ENCODE measurements at places on chromosomes 3 and 15.
A peak's percentile ranks its signal among the peaks of the same experiment; 100 is the strongest.

DNA sequence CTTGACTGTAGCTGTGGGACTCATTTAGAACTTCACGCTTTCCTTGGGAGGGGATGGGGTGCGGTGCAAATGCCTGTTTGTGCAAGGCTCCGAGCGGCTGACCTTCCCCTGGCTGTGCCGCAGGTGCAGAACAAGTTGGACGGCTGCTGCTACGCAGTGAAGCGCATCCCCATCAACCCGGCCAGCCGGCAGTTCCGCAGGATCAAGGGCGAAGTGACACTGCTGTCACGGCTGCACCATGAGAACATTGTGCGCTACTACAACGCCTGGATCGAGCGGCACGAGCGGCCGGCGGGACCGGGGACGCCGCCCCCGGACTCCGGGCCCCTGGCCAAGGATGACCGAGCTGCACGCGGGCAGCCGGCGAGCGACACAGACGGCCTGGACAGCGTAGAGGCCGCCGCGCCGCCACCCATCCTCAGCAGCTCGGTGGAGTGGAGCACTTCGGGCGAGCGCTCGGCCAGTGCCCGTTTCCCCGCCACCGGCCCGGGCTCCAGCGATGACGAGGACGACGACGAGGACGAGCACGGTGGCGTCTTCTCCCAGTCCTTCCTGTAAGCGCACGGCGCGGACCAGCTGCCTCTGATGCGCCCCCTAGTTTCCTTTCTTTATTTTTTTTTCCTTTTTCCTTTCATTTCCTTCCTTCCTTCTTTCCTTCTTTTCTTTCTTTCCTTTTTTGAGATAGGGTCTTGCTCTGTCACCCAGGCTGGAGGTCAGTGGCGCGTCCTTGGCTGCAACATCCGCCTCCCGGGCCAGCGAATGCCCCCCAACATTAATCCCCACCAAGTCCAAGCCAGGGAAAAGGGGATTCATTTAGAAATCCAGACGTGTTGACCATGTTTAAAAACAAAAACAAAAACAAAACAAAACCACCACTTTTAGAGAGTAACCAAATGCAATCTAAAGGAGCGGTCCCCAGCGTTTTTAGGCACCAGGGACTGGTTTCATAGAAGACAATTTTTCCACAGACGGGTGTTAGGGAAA lies 42.7 kb downstream of the EIF2AK4 start:
- DNase-seq = no peak

GRCh38 chr3:135878501-135878900 lies 87.0 kb upstream of the PPP2R3A start:
- DNase-seq = no peak

DNA sequence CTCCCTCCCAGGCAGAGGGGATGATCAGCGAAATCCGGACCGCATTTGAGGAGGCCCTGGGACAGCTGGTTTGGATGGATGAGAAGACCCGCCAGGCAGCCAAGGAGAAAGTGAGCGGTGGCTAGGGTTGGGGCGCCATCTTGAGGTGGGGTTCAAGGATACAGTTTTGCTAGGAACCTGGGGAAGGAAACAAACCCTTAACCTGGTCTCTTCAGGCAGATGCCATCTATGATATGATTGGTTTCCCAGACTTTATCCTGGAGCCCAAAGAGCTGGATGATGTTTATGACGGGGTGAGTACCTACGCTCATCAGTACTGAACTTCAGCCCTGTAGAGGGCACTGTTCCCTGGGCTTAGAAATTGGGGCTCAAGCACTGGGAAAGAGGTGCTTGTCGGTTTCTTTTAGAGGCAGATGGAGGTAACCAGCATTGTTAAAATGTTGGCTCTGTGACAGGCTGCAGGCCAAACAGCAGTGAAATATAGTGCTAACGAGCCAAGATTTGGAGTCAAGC lies 9.6 kb upstream of the PSMD2 start:
- peak; percentile 67 for DNase-seq

DNA sequence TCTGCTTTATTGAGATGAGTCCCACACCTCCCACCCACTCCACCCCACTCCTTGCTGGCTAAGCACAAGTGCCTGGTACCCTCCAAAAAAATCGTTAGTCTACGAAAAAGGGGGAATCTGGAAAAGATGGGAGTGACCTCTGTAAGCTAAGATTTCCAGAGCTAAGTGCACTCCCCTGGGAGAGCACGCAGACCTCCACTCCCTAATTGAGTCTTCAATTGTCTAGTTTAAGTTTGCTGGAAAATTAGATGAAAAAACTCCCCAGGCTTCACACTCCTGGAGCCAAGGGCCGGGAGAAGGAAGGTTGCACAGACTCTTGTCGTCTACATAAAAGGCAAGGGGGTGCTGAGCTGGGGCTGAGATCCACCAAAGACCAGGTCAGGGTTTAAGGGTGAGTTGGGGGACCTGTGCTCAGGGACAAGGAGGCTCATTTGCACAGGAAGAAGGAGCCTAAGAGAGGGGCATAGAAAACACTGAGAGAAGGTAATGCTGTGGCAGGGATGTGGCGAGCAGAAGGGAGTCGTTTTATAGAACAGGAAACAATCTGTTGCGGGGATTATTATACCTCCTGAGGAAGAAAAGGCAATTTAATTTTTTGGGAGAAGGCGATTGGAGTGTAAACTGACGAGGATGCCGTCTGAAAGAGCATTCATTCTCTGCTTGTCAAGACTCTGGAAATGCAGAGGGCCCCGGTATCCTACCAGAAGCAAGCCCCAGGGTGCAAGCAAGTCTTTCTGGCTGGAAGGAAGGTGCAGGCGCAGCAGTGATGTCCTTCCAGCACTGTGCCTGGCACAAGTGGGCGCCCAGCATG lies 126.5 kb upstream of the DLG1 start:
- DNase-seq = no peak

DNA sequence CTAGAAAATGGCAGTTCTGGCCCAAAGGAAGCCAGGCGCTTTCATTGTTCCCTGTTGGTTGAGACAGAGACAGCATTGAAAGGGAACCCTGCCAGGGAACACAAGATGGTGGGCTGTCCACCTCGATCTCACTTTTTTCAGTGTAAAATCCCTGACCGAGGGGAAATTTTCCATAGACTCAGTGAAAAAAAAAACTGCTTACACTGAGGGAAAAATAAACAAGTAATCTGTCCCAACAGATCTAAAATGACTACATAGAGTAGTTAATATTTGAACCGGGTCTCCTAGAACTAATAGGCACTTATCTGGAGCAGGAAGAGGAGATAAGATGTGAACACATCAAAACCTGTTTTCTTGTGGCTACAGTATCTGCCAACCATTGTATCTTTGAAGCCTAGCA lies 763.4 kb upstream of the GOLIM4 start:
- no peak for DNase-seq

- DNase-seq = no peak
Measured at GRCh38 chr15:93179072-93179471, 90.1 kb upstream of the RGMA start.

DNA sequence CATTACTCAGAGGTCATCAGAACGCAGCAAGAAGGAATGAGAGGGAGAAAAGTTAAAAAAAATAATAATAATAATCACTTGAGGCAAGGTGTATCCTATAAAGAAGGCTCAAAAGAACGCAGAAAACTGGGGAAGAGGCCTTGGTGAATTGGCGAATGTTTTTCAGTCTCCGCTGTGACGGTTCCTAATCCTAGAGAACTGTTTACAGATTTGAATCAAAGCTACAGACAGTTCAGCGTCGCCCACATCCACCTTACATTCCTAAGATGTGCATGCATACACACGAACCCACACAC lies 634 bp downstream of the ZMAT3 start:
- DNase-seq = no peak

DNA sequence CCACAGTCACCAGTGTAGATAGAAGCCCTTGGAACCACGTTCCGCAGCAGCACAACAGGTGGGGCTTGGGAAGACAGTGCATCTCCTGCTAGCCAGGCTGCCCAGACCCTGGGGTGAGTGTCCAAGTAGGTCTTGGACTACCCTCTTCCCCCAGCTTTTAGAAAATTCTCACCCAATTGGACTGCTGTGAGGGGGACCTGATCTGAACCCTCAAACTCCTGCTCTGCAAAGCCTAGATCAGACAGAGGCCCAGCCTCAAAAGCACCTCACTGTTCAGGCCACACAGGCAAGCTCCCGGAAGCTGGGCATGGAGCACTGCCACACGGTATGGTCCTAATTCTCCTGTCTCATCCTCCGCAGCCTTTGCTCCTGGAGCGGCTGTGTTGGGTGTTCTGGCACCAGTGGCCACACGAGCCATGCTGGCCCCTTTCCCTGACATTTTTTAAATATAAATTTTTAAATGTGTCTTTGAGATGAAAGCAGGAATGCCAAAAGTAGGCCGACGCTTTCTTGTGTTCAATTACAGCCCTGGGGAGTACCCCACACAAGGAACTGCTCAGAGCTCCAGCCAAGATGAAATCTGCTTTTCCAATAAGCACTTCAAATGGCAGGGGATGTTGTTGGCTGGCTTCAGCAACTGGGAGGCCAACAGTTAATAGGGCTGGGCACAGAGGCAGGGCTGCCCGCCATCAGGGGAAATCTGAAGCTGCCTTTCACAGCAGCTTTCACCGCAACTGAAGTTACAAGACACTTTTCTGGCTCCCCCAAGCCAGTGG lies 40.9 kb downstream of the CPN2 start:
- no peak for DNase-seq

- DNase-seq = no peak
Measured at GRCh38 chr3:108887777-108888176, 65.2 kb downstream of the TRAT1 start.

GRCh38 chr3:29486096-29486495 lies 205.2 kb downstream of the RBMS3 start:
- no peak for DNase-seq

DNA sequence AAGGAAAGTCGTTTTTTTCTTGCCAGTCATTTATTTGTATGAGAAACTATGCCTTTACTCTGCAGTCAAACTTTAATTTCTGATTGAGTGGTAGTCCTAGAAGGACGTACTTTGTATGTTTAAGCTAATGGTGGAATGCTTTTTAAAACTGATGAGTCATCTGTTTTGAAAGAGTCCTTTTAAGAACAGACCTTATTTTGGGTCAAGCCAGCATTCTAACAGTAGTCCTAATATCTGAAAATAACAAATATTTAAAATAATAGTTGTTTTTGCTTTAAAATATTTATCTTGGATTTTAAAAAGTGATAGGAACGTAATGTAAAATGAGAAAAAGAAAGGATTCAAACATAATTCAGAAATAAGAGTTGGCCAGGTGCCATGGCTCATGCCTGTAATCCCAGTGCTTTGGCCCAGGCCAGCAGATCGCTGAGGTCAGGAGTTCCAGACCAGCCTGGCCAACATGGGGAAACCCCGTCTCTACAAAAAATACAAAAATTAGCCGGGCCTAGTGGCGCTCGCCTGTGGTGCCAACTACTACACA lies 1.3 kb upstream of the LRRC58 start:
- no peak for DNase-seq

GRCh38 chr15:101368086-101368780 lies 73.2 kb upstream of the SNRPA1 start:
- no peak for DNase-seq

DNA sequence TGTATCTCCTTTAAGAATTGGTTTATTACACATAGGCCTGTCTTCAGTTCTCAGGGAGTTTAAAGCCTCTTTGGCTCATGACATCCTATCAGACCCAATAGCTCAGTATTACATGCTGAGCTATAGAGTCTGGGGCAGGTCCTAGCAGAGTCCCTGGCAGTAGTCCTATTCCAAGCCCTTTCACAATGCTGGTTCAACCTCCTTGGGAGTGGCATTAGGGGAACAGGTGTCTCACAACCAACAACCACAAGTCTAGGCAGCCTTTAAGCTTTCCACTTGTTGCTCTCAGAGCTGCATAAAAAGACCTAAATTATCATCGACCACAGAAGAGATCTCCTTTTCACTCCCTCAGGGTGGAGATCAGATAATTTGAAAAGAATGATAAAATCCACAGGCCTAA lies 22.8 kb upstream of the C2CD4B start:
- no peak for DNase-seq

DNA sequence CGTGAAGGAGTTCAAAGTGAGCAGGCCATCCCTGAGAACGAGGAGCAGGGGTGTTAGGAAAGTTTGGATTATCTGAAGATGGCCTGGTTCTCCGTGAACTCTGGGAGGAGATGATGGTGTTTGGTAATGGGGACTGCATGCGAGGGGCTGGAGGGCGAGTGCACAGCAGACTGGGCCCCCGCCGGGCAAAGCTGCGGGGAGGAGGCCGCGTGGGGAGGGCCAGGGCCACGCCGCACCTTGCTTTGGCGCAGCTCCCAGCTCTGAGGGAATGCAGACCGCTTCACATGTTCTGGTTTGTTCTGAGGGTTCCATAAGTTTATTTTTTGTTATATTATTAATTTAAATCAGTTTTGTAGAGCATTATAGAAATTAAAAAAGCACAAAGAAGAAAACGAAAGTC lies 22.2 kb downstream of the SLC6A1 start:
- no peak for DNase-seq

- no peak for DNase-seq
Measured at GRCh38 chr15:85404176-85404917, 23.9 kb downstream of the AKAP13 start.

GRCh38 chr15:90203922-90204321 lies 2.8 kb downstream of the SEMA4B start:
- DNase-seq = no peak

GRCh38 chr3:184580376-184580775 lies 18.8 kb downstream of the EPHB3 start:
- DNase-seq = no peak

DNA sequence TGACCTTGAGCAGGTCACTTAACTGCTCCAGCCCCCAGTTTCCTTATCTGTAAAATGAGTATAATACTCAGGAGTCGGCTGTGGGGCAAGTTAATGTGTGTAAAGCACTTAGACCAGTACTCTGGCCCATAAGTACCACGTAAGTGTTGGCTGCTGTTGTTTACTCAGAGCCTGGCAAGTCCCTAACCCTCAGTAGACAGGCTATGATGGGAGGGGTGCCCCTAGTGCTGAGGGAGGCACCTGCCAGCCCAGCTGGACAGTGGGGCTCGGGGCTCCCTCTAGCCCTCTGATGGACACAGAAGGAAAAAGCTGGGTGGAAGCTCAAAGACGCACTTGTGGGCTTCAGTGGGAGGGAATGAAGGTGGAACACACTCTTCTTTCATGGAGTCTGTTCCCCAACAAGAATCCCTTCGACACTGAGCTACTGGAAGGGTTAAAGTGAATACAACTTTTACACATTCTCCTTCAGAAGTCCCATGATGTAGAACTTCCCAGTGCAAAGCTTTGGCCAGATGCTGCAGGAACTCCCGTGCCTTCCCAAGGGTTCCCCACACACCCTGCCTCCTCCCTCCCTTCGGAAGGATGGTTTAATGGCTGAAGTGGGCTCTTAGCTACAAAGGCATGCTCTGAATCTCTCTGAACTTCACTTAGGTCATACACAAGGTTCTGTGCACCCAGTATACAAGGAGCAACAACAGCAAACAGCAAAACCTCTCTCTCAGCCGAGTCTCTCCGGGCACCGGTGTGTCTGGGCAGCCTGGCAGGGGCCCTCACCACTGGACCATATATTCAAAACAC lies 25.4 kb downstream of the TMEM44 start:
- DNase-seq = no peak

GRCh38 chr15:68885070-68885469 lies 45.3 kb upstream of the SPESP1 start:
- no peak for DNase-seq

DNA sequence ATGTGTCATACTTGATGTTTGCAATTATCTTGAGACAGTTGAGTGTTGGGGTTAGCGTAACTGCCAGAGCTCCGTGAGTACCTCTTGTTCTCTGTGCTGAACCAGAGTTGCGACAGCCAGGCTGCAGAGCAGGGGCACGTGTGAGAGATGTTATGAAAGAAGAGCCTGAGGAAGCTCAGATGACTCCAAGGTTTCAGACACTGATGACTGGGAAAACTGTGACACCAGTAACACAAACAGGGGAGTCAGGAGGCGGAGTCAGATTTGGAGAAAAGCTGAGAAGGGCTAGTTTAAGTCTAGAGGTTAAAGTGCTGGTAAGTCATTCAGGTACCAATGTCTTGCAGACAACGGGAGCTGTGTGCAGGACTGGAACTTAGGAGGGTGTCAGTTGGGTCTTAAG lies 45.0 kb downstream of the BLM start:
- DNase-seq = no peak

Data from activated naive CD4-positive, alpha-beta T cell treated with anti-CD3 and anti-CD28 coated beads, Interleukin-2, amount 50 U/mL, for 16 hours (primary cell).